ENCODE measurements at places on chromosomes 16 and 17.

DNA sequence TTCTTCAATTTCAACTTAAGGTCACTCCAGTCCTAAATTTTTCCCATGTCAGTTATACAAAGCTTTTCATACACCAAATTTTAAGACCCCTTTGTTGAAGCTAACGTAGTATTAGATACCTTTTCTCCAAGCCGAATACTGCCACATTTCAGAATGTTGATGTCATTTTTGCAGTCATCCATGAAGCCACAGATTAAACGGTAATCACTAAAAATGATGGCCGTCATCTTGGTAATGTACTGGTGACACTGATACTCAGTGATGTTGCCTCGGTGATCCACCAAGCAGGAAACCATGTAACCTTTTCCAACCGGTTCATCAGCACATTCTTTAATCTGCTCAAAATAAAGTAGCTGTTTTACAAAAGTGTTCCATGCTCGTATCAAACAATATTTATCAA, 82.1 kb upstream of the CLEC18B start:
- no peak for DNase-seq

GRCh38 chr17:15456972-15457722, 10.3 kb downstream of the CDRT4 start:
- DNase-seq, result no peak

DNA sequence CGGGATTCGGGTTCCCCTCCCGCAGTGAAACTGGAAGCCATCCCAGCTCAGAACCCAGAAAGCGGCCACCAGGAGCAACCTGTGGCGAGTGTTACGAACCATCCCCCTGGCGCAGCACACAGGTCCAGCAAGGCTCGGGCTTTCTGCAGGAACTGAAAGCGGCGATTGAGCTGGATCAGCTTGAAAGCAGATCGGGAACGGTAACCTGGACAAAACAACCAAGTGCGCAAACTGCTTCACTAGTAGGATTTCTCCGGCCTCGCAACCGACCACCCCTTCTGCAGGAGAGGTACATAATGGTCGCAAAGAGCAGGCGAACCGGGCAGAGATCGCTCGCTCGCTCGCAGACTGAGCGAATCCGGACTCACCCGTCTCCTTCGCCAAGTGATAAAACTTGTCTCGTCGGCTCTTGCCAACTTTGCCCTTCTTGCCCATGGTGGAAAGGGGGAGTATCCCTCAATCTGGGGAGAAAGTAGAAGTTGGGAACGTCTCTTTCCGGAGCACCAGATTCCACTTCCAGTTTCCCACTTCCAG, 696 bp upstream of the PSMC5 start:
- no peak for DNase-seq

GRCh38 chr17:44115585-44116415, 7.6 kb downstream of the HDAC5 start:
- DNase-seq, result no peak

DNA sequence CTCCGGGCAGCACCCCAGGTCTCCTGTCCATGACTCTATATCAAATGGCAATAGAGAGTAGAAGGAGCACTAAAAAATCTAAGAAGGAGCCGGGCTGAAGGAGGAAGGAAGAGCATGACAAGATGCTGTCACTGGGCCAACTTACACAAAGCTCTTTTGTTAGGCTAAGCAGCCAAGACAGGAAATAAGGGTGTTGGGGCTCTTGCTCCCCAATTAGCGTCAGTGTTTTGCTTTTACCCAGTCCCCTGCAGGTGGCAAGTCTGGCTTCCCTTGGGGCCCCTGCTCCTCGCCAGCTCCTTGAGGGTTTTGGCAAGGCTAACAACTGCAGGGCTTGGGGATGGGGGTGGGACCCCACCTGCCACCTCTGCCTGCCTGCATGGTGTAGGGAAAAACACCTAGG, 120.5 kb downstream of the CCT6B start:
- no peak for DNase-seq

- no peak for DNase-seq
These were observed 686 bp downstream of the MLST8 start for GRCh38 chr16:2205967-2206313.

- DNase-seq, result no peak
These were observed 1.0 kb upstream of the ZNF500 start for GRCh38 chr16:4767872-4768548.

DNA sequence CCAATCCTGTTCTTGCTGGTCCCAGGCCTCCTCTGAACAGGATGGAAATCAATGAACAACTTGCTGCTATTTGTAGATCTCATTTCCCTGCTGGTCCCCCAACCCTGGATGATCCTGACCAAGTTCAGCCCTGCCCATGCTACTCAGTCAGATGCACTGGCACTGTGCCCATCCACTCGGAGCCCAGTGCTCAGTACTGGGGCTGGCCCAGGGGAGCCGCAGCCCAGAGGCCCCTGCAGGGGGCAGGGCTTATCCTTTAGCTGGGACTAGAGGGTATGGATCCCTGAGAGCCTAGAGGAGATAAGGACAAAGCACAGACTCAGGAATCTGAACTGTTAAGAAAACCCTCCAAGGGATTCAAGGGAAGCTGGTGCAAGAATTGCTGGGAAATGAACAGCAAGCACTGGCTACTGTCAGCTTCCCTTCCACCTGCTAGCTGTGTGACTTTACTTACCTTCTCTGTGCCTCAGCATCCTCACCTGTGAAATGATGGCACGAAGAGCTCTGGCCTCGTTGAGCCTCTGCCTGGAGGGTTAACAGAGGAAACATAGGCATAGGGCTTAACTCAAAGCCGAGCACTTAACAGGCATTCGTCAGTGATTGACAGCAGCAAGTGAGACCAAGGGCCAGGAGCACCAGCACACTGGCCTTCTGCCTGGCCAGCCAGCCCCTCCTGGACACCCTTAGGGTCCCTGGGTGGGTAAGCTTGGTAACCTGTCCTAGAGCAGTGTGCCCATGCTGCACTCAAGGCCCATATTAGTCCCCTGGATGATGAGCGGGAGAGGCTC, 29.8 kb upstream of the C1QL1 start:
- DNase-seq, result no peak

All from NCI-H187 treated with DMSO at 0.1 percent for 48 hours (cell line).